ENCODE measurements at places on chromosomes 3 and 15. TPM values are rescaled to one million over a fixed set of nuclear protein-coding genes. Genes with fewer than 3 reads are reported as not detected.

DNA sequence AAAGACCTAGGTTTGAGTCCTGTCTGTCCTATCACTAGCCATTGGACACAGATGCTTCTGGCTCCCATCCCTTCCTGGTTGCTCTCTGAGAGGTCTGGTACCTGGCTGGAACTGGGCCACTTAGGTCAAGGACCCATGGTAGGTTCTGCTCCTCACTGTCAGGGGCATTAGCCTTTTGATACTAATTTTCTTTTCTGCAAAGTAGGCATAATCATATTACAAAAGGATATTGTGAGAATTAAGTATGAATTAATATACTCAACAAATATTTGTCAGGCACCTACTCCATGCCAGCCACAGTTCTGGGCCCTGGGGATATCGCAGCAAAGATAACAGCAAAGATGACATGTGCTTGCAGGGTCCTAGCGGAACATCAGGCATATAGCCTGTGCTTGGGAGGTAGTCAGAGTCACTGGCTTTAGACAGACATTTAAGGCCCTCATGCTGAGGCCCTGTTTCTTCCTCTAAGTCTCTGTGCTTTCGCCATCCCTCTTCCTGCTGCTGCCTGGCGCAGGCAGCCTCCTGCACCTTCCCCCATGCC lies 25.6 kb upstream of the LCTL start:
- no peak overlapping the region for H3K27ac ChIP-seq
- no peak overlapping the region for H3K4me3 ChIP-seq
- no peaks in the 10 kb centered on the region for H3K4me1 ChIP-seq
- H3K27me3 ChIP-seq = no peaks in the 10 kb centered on the region
- H3K36me3 ChIP-seq = no peaks in the 10 kb centered on the region

GOLGA8Q gene
- total RNA-seq = 1.6 TPM

CLDN18 gene
- not detected for total RNA-seq

DNA sequence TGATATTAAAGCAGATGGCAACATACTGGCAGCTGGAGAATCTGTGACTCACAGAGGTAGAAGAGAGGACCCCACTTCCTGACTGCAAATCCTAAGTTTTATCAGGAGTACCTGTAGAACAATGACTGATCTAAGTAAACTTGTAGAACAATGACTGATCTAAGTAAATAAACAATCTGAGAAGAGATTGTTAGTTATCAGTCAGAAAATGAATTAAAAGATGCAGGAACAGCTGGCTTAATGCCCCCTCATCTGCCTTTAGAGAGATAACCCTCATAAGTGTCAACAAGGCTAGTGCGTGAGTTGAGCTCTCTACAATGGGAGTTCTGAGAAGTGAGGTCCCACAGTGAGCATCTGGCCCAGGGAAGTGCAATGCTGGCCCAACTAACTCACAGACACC lies 14.6 kb downstream of the ACAD11 start:
- DNase-seq = no peak
- H3K4me1 ChIP-seq = no peaks in the 10 kb centered on the region
- no peak overlapping the region for H3K4me3 ChIP-seq
- no peak overlapping the region for H3K27ac ChIP-seq
- no peaks in the 10 kb centered on the region for H3K27me3 ChIP-seq

DNA sequence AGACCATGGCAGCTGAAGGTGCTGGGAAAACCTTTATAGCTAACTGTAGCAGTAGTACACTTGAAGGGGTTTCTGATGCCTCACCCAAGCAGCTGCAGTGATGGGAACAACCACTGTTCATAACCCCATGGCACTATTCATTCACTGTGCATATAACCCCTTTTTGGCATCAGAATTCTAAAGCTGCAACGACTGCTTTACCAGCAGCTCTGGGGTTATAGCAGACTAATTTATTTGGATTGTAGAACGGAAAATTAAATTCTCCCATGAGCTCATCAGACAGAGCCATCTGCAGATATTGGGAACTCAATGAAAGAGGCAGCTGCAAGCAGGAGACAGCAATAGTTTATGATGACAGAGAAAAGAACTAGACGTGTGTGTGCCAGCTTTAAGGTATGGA lies 28.6 kb downstream of the TFDP2 start:
- no peak overlapping the region for H3K27ac ChIP-seq
- no peak overlapping the region for H3K4me3 ChIP-seq
- no peak for DNase-seq
- H3K4me1 ChIP-seq = no peaks in the 10 kb centered on the region

DNA sequence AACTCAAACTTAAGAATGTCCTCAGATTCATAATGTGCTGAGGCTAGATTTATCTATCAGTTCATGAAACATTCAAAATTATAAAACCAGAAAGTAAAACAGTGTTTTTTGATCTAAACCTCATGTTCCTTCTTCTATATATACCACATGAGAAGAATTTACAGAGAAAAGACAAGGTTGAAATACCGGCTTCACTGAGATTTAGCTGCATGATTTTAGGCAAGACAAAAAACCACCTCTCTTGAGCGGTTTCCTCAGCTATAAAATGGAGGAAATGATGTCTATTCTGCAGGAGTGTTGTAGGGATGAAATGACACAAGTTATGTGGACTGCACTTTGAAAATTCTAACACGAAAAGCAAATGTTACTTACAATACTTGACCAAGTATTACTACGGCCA lies 80.6 kb upstream of the FOXB1 start:
- H3K4me1 ChIP-seq = no peaks in the 10 kb centered on the region
- no peaks in the 10 kb centered on the region for H3K27me3 ChIP-seq
- H3K4me3 ChIP-seq = no peak overlapping the region
- H3K27ac ChIP-seq = no peak overlapping the region

GRCh38 chr15:81088470-81089013 lies 45.5 kb upstream of the CFAP161 start:
- H3K4me1 ChIP-seq = peaks cover 3% of the 10 kb centered on the region

KCNMB2 gene
- 4.4 TPM for total RNA-seq

- H3K4me3 ChIP-seq = no peak overlapping the region
- peak; percentile 58 for DNase-seq
- H3K36me3 ChIP-seq = no peaks in the 10 kb centered on the region
- H3K27me3 ChIP-seq = no peaks in the 10 kb centered on the region
- H3K4me1 ChIP-seq = no peaks in the 10 kb centered on the region
These were observed 44.1 kb upstream of the FAM107A start for GRCh38 chr3:58621086-58621830.

SENP5 gene
- total RNA-seq = 27.5 TPM

- no peak overlapping the region for H3K27ac ChIP-seq
- no peaks in the 10 kb centered on the region for H3K27me3 ChIP-seq
- DNase-seq = no peak
- no peaks in the 10 kb centered on the region for H3K36me3 ChIP-seq
These were observed 60.8 kb upstream of the GALNT15 start for GRCh38 chr3:16113704-16114103.

All from kidney (tissue), 22 donors.